Fibroblast of villous mesenchyme (primary cell): ENCODE measurements at places on chromosomes 4 and X. TPM values are rescaled to one million over a fixed set of nuclear protein-coding genes. Genes with fewer than 3 reads are reported as not detected.
A peak's percentile ranks its signal among the peaks of the same experiment; 100 is the strongest.

The MEPE gene
- total RNA-seq, result not detected in 2 replicates

The SMIM10 gene
- total RNA-seq, result 4.3 and 6.8 TPM in 2 replicates

GRCh38 chrX:123324625-123325024 lies 140.5 kb downstream of the GRIA3 start:
- DNase-seq, result no peak

DNA sequence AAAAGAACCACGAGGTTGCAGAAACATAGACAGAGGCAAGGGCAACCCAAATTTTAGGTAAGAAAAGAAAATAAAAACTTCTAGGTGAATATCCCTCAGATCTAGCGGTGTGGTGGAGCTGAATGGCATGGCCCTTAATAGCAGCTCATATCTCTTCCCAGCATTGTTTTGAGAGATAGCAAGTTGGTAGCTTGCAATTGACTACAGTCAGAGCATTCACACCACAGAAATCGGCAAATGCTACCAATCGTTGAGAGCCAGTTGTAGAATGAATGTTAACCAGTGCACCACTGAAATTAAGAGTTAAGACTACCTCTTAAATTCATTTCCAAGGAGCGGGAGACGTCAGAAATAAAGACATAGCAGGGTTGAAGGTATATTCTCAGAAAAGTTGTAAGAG lies 184.0 kb upstream of the KIT start:
- no peak for DNase-seq

GRCh38 chrX:10156199-10157031 lies at the start of gene CLCN4:
Gene CLCN4 (plus strand): TSS chrX:10156975. CDS start chrX:10185033, 28,058 bp downstream.
- DNase-seq, result peak; percentile 53

DNA sequence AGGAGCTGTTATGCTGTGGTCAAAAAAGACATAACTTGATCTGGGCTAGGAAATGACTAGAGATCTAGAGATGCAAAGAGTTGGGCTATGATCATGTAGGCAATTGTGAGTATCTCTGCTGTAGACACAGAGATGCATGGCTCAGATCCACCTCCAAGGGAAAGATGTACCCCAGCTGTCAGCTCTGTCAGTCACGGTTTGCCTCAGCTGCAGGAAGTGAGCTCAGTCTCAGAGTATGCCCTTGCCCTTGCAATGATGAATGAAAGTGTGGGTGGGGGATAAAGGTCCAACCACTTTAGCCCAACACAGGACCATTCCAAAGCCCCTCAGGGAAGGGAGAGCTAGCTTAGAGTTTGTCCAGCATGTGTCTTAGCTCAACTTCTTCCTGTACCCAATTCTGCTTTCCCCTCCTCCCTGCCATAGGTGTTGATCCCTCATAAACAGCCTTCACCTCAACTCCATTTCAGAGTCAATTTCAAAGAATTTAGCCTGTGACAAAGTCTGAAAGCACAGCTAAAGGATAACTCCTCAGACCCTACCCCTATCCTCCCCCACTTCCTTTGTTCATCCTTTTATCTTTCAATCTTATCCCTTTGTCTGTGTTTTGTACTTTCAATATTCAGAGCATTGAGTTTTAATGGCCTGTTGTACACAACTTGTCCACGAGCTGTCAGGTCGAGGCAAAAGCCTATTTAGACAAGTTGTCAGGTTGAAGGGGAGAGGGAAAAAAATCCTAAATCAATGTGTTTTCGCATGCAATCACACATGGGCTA lies 90.6 kb downstream of the MID1IP1 start:
- no peak for DNase-seq
